Activated T-helper 17 cell treated with anti-CD3 and anti-CD28 coated beads, Interleukin-2, amount 50 U/mL, for 72 hours (primary cell): ENCODE measurements at places on chromosomes 5 and 9. TPM values are rescaled to one million over a fixed set of nuclear protein-coding genes. Genes with fewer than 3 reads are reported as not detected.

Gene BTF3
- total RNA-seq = 907 TPM

- no peak for ATAC-seq
Measured at GRCh38 chr5:94314460-94315131, 303.8 kb downstream of the KIAA0825 start.

Gene RALGPS1
- total RNA-seq = 2.3 TPM

GRCh38 chr5:143887903-143888665 is 76.1 kb downstream of the HMHB1 start:
- no peak for ATAC-seq

Gene NAA35
- total RNA-seq = 32.2 TPM

DNA sequence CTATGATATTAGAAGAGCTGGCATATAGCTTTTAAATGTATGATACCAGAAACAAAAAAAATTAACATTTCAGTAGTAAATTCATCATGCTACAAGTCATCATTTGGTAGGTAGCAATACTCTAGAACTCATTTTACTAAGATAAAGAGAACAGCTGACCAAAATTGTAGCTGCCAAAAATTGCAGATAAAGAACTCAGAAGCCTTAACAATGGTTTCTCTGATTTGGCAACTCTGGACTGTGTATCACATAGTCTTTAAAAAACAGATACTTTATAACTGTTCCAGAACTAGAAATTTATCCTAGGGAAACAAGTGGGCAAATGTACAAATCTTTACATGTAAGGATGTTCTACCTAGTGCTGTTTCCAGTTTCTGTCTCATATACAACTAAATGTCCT is 33.9 kb downstream of the ZFR start:
- no peak for ATAC-seq

- no peak for ATAC-seq
Measured at GRCh38 chr5:124234022-124234769, 512.2 kb downstream of the ZNF608 start.

Gene DDX4
- 0.26 TPM for total RNA-seq

Gene TESK1
- total RNA-seq = 39.0 TPM

DNA sequence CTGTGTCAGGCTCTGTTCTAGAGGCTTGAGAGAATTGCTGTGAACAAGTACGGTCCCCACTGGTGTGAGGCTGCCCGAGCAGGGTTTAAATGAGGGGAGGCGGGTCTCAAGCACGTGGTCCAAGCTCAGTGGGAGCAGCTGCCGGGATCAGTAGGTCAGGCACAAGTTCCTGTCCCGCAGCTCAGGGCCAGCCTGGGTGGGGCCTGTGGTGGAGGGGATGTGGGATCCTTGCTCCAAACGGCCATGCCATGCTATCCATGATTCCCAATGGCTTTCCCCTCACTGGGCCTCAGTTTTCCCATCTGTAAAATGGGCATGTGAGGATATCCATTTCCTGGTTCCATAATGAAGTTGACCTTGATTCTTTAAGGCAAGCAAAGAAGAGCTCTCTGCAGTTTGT is 17.1 kb downstream of the OBP2B start:
- no peak for ATAC-seq

- ATAC-seq = no peak
Measured at GRCh38 chr9:86589273-86589672, 235.1 kb upstream of the TUT7 start.

DNA sequence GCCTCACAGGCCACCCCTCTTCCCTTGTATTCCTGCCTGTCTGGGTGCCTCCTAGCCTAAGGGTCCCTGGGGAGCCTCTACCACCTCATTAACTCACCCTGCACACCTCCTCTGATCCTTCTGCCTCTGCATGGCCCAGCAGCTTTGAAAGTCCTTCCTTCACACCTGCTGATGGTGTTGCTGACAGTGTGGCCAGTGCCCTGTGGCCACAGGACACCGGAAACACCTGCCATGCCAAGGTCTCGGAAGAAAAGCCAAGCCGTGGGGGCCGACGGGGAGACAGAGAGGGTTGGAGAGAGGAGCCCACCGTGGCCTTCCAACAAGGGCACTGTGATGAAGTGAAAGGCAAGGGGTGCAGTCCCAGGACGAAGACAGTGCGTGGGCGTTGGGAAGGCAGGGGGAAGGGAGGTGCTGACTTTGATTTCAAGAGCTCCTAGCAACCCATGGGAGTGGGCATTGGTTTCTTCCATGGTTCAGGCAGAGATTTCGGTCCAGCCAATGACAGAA is 4.1 kb downstream of the BTNL9 start:
- no peak for ATAC-seq

- ATAC-seq = no peak
Measured at GRCh38 chr5:178462816-178463215, 127.4 kb downstream of the COL23A1 start.

Gene OR1Q1
- not detected for total RNA-seq

GRCh38 chr5:177482359-177482795 is 8.9 kb upstream of the DBN1 start:
- no peak for ATAC-seq

Gene P4HA2
- 8.4 TPM for total RNA-seq

DNA sequence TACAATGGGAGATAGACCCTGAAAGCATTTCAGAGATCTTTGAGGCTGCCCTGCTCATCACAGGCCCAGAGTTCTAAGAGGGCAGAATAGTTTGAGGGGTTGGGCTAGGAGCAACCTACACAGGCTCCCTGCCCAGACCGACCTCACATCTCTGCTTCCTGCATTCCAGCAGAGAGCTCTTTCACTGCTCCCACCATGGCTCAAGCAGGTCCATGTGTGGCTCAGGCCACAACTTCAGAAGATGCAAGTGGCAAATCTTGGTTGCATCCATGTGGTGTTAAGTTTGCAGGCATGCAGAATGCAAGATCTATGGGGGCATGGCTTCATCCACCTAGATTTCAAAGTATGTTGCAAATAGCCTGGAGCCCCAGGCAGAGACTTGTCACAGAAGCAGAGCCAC is 39.0 kb downstream of the GDA start:
- ATAC-seq = no peak

- ATAC-seq = no peak
Measured at GRCh38 chr9:87324613-87325194, 173.0 kb upstream of the DAPK1 start.

Gene KIF20A
- 73.0 TPM for total RNA-seq

- ATAC-seq = no peak
Measured at GRCh38 chr5:135578305-135578684, 496 bp downstream of the CXCL14 start.

- ATAC-seq = no peak
Measured at GRCh38 chr5:173138707-173139106, 5.6 kb upstream of the BNIP1 start.

DNA sequence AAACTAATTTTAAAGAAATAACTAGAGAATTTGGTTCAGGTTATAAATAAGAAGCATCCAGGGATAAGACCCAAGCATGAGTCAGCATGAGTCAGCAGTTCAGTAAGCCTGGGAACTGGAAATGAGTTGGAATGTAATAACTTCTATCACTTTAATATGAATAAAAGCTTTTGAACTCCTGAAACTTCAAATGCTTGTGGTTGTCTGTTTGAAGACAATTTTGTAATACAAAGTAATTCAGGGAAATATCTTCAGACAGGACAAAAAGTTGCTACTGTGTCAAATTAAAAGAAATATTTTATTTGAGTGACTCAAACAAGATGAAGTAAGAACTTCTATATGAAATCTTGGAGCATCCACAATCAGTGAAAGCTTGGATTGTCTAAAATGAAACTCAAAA is 331.2 kb upstream of the DAB2 start:
- ATAC-seq = no peak

- ATAC-seq = no peak
Measured at GRCh38 chr5:80736730-80737129, 81.9 kb upstream of the DHFR start.

- peak; percentile 80 for ATAC-seq
Measured at GRCh38 chr5:119397518-119398380, 41.9 kb downstream of the TNFAIP8 start.

GRCh38 chr9:23826120-23826629 is at the start of gene ELAVL2:
TSS of gene ELAVL2 (minus strand) at chr9:23826240. CDS start at chr9:23762234, 64,006 bp downstream.
- peak; percentile 49 for ATAC-seq

Gene TUT7
- 42.7 TPM for total RNA-seq

Gene INSL6
- total RNA-seq = not detected

Gene FRMD3
- total RNA-seq = 0.82 TPM

DNA sequence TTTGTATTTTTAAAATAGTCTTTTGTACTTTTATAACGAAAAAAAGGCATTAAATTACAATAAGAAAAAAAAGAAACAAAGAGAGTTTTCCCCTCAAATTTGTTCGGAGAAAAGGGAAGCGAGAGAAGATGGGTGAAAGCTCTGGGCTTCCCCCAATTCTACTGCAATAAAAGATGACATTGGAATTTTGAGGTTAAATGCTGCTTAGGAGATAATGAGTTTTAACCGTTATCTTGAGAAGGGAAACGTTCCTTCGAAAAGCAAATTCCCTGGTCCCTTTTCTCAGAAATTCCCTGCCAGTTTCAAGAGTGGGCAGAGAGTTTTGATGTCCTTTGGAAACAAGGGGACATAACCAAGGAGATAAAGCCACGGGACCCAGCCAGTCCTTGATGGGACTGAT is 18.4 kb upstream of the ERGIC1 start:
- ATAC-seq = no peak

Gene SOHLH1
- not detected for total RNA-seq

GRCh38 chr5:95983509-95983908 is 21.9 kb upstream of the ELL2 start:
- no peak for ATAC-seq

Gene CARD6
- 3.6 TPM for total RNA-seq

DNA sequence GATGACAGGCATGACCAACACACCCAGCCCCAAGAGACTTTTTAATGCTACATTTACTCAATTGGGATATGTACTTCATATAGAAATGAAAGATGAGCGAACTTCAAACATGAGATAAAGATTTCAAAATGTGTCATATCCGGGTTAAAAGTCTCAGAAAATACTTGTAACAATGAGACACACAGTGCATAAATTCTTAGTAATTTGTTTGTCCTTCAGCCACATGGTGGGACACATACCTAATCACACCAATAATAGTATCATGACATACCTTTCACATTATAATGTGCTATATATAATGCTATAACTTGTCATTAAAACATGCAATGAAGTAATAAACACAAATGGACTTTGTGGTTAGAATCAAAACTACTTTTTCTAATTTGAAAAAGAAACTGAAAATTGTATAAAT is 204.7 kb upstream of the RFX3 start:
- ATAC-seq = peak; percentile 72

DNA sequence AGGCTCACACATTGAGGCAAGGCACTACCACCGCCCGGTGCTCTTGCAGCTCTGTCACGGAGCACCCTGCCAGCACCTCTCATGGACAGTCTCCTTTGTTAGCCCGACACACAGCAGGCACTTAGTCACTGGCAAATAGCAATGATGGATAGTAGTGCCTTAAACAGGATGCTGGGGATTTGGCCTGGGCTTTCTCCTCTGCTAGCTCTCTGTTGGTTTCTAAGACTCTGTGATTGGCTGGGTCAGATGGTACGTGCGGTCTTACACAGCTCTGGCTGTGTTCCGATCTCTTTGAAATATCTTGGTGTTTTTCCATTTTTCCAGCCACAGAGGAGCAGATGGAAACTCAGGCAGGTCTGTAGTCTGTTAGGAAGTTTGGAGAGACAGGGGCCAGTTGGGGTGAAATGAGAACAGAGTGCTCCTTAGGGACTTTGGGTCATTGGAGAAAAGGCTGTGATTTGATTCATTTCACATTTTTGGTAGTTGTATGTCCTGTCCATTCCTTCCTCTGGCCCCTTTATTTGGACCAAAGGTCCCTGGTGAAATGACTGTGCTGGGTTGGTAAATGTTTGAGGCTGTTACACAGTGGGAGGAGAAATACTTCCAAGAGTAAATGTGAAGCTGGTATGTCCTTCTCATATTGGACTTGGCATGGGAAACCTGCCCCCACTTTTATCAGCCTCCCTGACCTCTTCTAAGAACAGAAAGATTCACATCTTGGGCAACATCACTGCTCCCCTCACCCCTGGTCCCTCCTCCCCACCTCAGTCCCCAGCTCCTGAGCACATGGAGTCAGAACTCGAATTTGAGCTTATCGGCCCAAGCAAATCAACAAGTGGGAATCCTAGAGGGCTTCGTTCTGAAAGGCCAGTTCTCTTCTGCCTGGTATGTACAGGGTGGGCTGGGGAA is 3.4 kb downstream of the SMIM3 start:
- ATAC-seq = no peak

DNA sequence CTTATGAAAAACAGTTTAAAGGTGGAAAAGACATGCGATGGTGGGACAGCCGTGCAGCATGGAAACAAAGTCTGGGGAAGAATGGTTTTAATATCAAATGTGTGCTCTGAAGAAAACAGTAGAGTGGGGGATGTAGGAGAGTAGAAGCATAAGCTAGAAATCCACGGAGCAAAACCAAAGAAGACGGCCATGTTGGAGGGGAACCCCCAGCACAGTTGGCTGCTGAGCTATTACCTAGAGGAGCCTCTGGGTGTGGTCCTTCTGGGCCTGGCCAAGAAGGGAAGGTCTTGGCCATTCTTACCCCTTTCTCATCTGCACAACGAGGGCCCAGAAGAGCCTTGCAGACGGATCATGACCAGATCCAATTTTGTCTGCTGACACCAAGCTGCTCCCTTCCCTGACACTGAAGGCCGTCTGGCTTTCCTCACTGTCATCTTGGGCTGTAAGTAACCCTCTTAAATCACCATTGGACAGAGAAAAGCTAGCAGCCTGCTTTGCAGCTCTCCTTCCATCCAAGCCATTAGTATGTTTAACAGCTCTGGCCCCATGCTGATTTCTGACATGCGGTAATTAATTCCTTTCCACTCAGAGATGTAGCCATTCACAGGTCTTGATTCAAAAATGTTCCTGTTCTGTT is 189.5 kb downstream of the SEC61B start:
- no peak for ATAC-seq
